ENCODE measurements at places on chromosomes 5 and 9. TPM values are rescaled to one million over a fixed set of nuclear protein-coding genes. Genes with fewer than 3 reads are reported as not detected.

Gene AMACR
- total RNA-seq: 11.4 TPM

Gene PCDHGA1
- total RNA-seq: 0.91 TPM

Gene ZDHHC11B
- total RNA-seq: 5.9 TPM

Gene TMEM215
- total RNA-seq: not detected

Gene ARHGEF39
- total RNA-seq: 0.75 TPM

Gene BRINP1
- total RNA-seq: 0.48 TPM

Gene GRIN3A
- total RNA-seq: 0.13 TPM

Gene LOX
- 125 TPM for total RNA-seq

Gene APBA1
- 12.6 TPM for total RNA-seq

Gene SPARC
- 2,087 TPM for total RNA-seq

Gene DAB2
- total RNA-seq: 255 TPM

Gene IFNA17
- total RNA-seq: not detected

Gene CD72
- total RNA-seq: 3.7 TPM
